Muscle of arm (tissue), 14 donors: ENCODE measurements at places on chromosomes 11 and 22.

- DNase-seq: no peak
Measured at GRCh38 chr22:20194681-20195593, 44.1 kb upstream of the CCDC188 start.

- no peak for DNase-seq
Measured at GRCh38 chr11:12701811-12702592, 27.8 kb downstream of the TEAD1 start.

GRCh38 chr11:126304457-126305075 is 706 bp downstream of the DCPS start:
- DNase-seq: no peak

DNA sequence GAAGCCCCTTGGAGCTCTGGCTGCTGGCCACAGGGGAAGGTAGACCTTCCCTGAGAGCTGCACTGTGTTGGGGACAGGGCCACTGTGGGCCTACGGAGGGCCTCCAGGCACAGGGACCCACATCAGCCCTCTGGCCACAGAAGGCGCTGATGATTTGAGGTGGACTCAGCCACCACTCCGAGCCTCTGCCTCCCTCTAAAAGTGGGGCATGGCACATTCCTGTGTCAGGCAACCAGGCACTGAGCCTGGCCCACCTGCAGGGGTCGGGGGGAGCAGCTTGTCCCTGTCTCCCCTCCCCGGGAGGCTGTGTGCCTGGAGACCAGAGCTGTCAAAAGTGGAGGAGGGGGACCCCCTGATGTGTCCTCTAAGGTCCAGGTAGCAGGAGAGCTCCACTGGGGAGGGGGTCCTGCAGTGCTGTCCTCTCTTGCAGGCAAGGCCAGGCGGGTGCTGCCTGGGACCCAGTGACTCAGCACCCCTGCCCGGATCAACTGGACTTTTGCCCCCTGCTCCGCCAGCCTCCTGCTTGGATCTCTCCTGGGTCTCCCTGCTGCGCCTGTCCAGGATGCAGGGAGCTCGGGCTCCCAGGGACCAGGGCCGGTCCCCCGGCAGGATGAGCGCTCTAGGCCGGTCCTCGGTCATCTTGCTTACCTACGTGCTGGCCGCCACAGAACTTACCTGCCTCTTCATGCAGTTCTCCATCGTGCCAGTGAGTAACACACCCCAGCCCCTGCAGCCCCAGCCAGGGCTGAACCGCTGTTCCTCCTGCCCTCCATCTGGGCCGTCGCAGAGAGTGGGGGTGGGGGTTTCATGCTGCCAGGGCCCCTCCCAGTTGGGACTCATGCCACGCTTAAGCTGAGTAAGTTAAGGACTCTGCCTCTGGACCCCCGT is 17.5 kb upstream of the CDKN1C start:
- DNase-seq: no peak

- no peak for DNase-seq
Measured at GRCh38 chr11:76795936-76796441, 12.8 kb downstream of the TSKU start.

GRCh38 chr11:8263109-8263768 is 439 bp downstream of the LMO1 start:
- no peak for DNase-seq

GRCh38 chr11:45655831-45656230 is 9.6 kb downstream of the CHST1 start:
- no peak for DNase-seq

DNA sequence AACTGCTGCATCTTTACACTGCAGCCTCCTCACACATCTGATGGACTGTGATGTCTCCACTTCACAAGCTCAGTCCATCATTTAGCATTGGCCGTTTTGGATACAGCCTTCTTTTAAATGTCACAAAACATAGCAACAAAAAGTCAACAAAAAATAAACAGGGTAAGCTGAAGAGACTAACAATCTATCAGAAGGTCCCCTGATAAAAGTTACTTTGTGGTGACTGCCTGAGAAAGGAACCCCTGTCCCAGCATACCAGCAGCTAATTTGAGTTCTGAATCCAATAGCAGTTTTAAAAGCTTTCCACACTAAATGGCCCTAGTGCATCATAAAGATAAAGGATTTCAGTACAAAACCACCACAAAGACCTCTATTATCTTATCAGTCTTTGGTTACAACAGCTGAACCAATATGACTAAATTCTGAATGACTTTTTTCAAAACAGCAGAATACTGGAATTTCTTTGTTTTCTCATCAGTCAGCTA is 162.4 kb downstream of the SOX6 start:
- no peak for DNase-seq

GRCh38 chr11:72812967-72813739 is 1.1 kb upstream of the ATG16L2 start:
- DNase-seq: no peak

DNA sequence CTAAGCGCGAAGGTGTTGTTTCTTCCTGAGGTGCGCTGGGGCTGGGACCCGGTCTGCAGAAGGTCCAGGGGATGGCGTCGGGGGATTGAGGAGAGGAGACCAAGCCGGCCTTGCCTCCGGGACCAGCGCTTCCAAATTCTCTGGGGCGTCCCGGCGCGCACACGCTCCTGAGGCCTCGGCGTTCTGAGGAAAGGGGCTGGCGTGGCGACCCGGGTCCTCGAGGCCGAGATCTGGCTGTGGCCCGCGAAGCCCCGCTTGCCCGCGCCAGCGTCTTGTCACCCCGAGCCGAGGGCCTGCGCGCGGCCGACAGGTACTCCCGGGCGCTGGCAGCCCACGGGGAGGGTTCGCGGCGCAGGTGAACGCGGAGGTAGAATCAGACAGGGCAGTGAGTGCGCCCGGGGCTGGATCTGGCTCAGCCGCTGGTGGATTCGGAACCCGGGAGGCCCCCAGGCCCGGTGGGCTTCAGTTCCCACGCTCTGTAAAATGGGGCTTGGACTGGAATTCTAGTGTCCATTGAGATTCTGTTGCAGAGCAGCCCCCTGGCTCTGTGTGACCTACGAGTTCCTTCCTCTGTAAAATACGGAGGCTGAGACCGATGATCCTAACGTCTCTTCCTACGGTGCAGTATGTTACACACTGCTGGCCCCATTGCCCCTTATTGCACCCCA is 14.7 kb downstream of the SSH3 start:
- no peak for DNase-seq

GRCh38 chr11:10978198-10978597 is 120.3 kb upstream of the ZBED5 start:
- DNase-seq: no peak

- DNase-seq: no peak
Measured at GRCh38 chr22:39923696-39924095, 22.8 kb downstream of the GRAP2 start.
